ENCODE measurements at places on chromosomes 2 and 18.

DNA sequence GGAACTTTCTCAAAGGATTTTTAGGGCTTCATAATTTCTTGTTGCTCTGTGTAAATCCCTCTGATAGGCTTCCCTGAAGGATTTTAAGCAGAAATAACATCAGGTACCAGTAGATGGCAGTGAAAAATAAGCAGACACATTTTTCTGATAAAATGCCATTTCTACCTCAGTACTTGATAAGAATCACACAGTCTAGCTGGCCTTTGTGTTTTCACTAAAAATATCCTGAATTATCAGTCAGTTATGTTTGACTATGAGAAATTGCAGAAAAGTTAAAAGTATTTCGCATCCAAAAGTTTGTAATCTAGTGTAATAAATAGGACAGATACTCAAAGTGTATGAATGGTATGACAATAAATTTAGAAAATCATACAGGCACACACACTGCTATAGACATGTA is 68.7 kb downstream of the DNAJC10 start:
- DNase-seq = no peak

DNA sequence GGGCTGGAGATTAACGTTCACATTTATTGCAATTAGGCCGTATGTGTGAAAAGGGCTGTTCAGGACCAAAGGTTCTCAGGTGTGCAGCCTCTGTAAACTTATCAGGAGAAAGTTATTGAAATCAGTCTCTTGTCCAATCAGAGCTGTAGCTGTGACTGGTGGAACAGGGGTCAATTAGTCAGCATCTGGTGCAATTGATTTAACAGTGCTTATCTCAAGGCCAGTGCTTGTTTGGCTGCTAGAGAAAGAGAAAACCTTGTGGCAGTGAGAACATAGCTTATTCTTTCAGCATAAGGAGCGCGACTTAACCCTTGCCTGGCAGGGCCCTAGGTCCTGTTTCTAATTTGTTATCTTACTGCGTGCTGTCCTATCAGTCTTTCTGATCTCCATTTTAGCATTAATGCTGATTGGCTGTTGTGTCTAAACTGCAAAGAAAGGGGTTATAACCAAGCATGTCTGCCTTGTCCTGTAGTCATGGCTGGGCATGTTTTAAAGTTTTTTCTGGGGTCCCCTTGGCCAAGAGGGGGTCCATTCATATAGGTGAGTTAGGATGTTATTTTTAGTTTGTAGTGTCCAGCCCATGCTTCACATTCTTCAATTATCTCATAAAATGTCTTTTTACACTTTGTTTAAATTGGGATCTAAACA is 66.4 kb downstream of the CYB5A start:
- no peak for DNase-seq

- DNase-seq = no peak
Observed at GRCh38 chr2:179936654-179937053, 70.4 kb downstream of the CWC22 start.

- no peak for DNase-seq
Observed at GRCh38 chr2:203835892-203836800, 31.4 kb upstream of the CTLA4 start.

DNA sequence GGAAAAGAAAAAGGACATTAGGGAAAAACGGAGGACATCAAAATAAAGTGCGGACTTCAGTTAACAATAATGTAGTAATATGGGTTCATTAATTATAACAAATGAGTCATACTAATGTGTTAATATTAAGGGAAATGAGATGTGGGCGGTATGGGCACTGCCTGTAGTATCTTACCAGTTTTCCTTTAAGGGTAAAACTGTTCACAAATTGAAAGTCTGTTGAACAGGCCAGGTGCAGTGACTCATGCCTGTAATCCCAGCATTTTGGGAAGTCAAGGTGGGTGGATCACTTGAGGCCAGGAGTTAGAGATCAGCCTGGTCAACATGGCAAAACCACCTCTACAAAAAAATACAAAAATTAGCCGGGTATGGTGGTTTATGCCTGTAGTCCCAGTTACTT is 56.8 kb upstream of the PMAIP1 start:
- DNase-seq = no peak

GRCh38 chr2:72990695-72991438 is 73.5 kb downstream of the EMX1 start:
- DNase-seq = no peak

GRCh38 chr18:62999392-62999791 is 284.1 kb downstream of the PHLPP1 start:
- no peak for DNase-seq

DNA sequence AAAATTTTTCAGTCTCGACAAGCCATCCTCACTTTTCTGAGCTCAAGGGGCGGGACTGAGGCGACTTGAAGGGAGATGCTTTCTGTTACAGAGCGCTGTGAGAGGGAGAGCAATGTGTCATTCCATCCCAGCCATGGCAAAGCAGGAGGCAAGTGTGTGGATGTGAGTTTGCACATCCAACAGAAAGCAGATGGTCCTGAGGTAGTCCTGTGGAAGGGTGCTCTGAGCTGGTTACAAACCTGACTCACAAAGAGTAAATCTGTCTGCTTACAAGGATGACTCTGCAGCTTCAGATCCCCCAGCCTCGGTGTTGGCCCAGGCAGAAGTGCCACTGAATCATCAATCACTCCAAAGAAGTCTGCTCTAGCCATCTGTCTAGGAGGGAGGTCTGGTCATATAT is 482.0 kb upstream of the DCC start:
- DNase-seq = no peak

DNA sequence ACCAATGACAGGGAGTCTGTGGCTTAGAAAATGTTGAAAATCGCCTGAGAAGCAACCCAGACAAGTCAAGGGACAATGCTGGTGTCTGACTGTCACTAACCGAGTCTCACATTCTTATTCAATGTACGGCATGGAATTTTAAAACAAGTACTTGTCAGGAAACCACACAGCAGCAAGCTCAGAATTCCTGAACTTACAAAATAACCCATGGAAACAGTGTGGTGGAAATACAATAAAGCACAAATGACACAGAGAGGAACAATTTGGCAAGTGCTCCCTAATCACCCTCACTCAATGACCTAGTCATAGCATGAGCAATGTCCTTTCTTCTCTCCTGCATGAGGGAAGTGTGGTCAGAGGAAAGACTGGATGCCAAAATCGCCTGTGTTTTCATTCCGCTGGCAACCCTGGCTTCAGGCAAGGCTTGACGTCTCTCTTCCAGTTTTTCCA is 154.0 kb downstream of the SATB2 start:
- peak; percentile 95 for DNase-seq

GRCh38 chr2:98177286-98177685 is 90.3 kb downstream of the VWA3B start:
- no peak for DNase-seq

DNA sequence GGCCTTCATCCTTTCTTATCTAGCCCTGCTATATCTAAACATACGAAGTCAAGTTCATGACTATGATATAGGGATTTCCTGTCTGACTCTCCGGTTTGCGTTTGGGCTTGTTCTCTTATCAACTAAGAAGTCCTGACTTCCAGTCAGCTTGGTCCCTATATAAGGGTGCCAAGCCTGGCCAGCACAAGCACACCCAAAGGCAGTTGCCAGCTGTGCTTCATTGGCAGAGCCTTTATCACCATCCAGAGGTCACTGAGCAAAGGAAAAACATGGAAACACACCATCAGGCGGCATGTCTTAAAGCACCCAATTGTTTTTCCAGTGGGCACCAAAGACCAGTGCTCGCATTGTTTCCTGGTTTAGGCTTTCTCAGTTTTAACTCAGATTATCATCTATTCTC is 72.7 kb downstream of the FEZ2 start:
- no peak for DNase-seq

DNA sequence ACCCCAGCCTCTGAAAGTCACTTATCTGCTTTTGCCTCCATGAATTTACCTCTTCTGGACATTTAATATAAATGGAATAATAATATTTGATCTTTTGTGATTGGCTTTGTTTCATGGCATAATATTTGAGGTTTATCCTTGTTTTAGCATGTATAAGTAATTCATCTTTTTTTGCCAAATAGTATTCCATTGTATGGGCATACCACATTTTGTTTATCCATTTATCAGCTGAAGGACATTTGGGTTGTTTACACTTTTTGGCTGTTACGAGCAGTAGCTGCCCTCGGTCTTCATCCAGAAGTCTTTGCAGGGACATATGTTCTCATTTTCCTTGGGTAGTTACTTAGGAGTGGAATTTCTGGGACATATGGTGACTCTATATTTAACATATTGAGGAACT is 53.0 kb upstream of the SMIM21 start:
- DNase-seq = no peak

GRCh38 chr18:9619545-9619944 is 5.2 kb upstream of the PPP4R1 start:
- DNase-seq = peak; percentile 60

DNA sequence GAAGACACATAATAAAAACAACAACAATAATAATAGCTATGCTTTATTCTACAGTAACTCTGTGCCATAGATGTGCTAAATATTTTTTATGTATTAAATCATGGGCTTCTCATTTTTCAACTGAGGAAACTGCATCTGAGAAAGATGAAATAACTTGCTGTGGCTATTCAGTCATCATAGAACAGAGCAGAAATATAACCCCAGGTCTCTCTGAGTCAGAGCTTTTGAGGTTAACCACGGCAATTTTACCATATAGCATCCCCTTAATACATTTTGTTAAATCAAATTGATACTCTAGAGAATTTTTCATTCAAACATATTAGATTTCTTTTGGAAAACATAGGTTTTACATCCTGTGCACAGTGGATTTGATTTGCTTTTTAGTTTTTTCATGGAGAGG is 586.6 kb upstream of the KLHL29 start:
- DNase-seq = no peak

DNA sequence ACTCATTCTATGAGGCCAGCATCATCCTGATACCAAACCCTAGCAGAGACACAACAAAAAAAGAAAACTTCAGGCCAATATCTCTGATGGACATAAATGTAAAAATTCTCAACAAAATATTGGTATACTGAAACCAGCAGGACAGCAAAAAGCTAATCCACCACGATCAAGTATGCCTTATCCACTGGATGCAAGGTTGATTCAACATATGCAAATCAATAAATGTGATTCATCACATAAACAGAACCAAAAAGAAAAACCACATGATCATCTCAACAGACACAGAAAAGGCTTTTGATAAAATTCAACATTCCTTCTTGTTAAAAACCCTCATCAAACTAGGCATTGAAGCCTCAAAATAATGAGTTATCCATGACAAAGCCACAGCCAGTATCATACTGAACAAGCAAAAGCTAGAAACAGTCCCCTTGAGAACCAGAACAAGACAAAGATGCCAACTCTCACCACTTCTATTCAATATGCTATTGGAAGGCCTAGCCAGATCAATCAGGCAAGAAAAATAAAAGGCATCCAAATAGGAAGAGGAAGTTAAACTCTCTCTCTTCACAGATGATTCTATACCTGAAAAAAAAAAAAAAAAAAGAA is 45.3 kb downstream of the RTTN start:
- DNase-seq = no peak

GRCh38 chr2:241867776-241868420 is 1.6 kb upstream of the RTP5 start:
- DNase-seq = no peak
